ENCODE measurements at places on chromosomes 7 and 10.

GRCh38 chr10:86172301-86172700 lies 194.3 kb downstream of the GRID1 start:
- DNase-seq, result no peak

GRCh38 chr10:70482982-70483760 lies 4.6 kb downstream of the PALD1 start:
- no peak for DNase-seq

DNA sequence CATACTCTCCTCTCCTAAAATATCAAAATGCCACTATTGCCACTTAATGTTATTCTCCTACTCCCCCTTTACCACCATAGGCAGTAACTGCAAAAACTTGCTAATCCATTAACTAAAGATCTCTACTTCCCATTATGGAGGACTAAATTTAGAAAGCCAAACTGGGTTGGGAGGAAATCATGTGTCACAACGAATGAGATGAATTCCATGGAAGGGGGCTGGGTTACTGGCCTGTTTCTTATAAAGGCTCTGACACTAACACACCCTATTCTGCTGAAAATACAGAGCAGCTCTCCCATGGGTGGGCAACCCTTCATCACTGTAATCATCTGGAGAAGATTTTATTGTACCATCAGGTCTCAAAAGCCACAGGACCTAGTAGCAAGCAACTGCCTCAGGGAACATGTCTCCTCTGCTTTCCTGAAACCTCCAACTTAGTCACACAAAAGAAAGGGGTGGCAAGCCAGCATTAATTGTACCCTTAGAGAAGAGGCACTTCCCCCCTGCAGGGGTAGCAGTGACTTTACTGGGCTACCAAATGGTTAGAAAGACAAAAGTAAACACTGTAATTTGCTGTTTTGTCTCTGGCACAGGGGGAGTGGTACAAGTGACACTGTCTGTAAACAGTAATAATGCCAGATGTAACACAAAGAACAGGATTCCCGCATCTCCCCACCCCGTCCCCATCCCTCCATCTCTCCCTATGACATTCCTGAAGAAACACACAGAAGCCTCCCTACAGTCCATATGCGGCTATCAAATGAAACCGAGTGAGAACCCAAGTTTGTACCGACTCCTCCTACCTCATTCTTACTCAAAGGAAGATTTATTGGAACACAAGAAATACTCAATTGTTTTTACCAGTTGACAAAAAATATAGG lies 81.6 kb downstream of the ARMH3 start:
- no peak for DNase-seq

- no peak for DNase-seq
Observed at GRCh38 chr10:103672345-103672744, 178.8 kb downstream of the NEURL1 start.

GRCh38 chr7:158033196-158033595 lies 554.4 kb downstream of the PTPRN2 start:
- DNase-seq, result no peak

GRCh38 chr7:13309535-13309934 lies 622.1 kb downstream of the ARL4A start:
- no peak for DNase-seq

- no peak for DNase-seq
Observed at GRCh38 chr7:45890125-45890901, 2.0 kb downstream of the IGFBP1 start.

- peak; percentile 27 for DNase-seq
Observed at GRCh38 chr10:3881622-3882021, 96.6 kb upstream of the KLF6 start.

GRCh38 chr10:3563298-3563697 lies 221.7 kb downstream of the KLF6 start:
- no peak for DNase-seq

- DNase-seq, result no peak
Observed at GRCh38 chr7:151755131-151755801, 121.6 kb downstream of the PRKAG2 start.

GRCh38 chr10:106147021-106147420 lies 1017.5 kb downstream of the SORCS1 start:
- DNase-seq, result no peak

DNA sequence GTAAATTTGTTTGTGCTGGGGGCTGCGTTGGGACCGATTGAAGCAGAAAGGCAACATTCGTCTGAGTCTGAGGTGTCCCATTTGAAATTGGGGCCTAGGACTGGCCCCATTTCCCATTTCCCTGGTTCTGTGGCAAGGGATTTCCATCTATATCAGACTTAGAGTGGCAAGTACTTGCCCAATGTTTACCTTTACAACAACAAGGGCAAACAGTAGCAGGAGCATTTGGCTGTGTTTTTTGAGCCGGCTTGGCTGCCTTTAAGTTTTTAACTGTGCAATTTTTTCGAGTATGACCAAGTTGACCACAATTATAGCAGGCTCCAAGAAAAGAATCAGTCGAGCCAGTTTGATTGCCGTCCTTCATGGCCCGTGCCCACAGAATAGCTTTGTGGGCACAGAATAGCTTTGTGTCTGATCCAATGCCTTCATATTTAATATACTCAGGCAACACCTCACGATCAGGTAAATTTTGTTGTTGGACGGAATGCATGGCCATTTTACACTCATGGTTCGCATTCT lies 4.7 kb upstream of the CYP17A1 start:
- DNase-seq, result no peak

- no peak for DNase-seq
Observed at GRCh38 chr7:47956220-47956619, 8.0 kb upstream of the PKD1L1 start.

- DNase-seq, result no peak
Observed at GRCh38 chr10:115963848-115964247, 309.2 kb downstream of the GFRA1 start.

GRCh38 chr10:90935581-90936275 lies 14.8 kb upstream of the ANKRD1 start:
- DNase-seq, result no peak

DNA sequence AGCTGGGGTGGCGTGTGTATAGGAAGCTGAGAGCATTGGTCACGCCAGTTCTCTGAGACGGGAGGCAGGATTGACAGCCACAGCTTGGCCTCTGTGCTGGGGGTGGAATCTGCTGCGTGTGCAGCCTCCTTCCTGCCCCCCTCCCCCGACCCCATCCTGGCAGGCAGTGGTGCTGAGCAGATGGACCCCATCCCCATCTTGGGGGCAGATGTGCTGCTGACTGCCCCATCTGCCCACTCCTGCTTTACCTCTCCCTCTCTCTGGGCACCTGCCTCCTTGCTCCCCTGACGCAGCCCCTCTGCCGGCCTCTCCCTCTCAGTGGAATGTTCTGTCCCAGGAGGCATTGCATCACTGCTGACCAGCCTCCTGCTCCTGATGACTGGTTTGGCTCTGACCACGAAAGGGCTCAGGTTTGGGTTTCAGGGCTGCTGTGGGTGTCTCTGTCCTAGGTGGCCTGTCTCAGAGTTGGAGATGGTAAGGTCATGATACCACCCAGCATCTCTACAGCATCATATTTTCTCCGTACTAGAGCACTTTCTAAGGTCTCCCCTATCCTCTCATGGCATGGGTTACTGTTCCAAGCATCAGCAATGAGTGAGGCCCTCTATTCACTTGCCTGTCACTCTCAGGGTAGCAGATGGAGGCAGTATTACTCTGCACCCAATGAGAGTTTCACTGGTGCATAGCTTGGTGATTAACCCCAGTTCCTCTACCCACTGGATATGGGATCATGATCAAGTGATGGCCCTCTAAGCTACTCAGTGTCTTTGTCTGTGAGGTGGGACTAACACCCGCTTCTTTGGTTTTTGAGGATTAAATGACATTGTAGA lies 81.9 kb downstream of the RBM20 start:
- no peak for DNase-seq

- DNase-seq, result no peak
Observed at GRCh38 chr10:17479015-17479615, 24.7 kb upstream of the ST8SIA6 start.

DNA sequence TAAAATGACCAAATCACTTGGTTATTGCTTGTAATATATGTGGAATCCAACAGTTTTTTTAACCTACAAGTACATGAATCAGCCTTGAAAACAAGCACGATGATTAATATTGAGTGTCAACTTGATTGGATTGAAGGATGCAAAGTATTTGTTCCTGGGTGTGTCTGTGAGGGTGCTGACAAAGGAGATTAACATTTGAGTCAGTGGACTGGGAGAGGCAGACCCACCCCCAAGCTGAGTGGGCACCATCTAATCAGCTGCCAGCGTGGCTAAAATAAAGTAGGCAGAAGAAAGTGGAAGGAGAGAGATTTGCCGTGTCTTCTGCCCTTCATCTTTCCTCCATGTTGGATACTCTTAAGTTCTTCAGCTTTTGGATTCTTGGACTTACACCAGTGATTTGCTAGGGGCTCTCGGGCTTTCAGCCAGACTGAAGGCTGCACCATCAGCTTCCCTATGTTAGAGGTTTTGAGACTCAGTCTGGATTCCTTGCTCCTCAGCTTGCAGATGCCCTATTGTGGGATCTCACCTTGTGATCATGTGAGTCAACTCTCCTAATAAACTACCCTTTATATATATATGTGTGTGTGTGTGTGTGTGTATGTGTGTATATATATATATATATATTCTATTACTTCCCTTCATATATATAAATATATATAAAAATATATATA lies 118.4 kb upstream of the WDR11 start:
- peak; percentile 72 for DNase-seq

- DNase-seq, result no peak
Observed at GRCh38 chr7:1720326-1720725, 50.2 kb downstream of the ELFN1 start.

- DNase-seq, result no peak
Observed at GRCh38 chr10:121420006-121420405, 178.2 kb downstream of the FGFR2 start.

DNA sequence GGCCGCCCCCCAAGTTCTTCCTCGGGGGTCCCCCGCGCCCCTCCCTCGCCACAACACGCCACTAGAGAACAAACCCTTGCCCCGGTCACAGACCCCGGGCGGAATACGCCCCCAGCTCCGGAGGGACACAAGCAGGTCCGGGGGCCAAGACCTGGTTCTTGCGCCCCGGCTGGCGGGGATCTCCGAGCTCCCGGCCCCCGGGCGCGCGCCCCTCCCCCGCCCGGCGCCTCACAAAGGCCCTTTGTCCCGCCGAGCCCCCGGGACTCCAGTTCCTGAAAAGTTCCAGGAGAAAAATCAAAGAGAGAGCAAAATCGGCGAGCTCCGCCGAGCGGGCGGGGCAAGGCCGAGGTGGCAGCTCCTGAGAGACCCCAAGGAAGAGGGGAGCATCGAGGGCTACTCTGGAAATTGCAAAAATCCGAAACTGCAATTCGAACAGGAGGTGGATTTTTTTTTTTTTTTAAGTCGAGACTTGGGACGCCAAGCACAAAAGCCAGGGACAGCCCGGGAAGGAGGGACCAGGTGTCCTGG lies 4.0 kb downstream of the TNRC18 start:
- DNase-seq, result peak; percentile 17

DNA sequence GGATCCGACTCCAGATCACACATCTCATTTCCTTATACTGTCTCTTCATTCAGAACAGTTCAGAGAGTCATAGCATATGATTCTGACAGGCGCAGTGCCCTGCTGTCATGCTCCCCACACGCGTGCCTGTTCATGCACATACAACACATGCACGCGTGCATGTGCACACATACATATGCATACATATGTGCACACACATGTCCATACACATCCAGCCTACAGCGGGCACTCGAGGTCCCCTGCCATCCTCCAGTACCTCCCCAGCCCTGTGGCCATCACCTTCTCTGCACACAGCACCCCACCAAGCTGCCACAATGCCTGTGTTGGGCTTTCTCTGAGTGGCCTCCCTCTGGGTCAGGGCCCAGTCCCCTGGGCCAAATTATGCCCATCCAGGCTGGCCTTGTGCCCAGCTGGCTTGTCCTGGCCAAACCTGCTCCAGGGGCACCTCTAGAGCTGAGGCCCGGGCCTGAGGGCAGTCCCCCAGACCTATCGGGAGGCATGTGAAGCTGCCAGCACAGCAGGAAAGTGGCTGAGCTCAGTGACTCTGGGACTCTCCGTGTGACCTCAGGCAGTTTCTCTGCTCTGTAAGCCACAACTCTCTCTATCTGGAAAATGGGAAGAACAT lies 49.4 kb upstream of the RET start:
- no peak for DNase-seq

- peak; percentile 23 for DNase-seq
Observed at GRCh38 chr10:27743012-27743876, 2.4 kb downstream of the MKX start.

- no peak for DNase-seq
Observed at GRCh38 chr7:29844559-29844958, 38.3 kb downstream of the WIPF3 start.

- DNase-seq, result no peak
Observed at GRCh38 chr10:50613150-50613549, 10.6 kb downstream of the SGMS1 start.

- DNase-seq, result no peak
Observed at GRCh38 chr7:40697653-40698052, 562.8 kb downstream of the SUGCT start.

GRCh38 chr10:117218654-117219053 lies 21.4 kb downstream of the KCNK18 start:
- no peak for DNase-seq

GRCh38 chr7:69608878-69609277 lies 10.6 kb downstream of the AUTS2 start:
- no peak for DNase-seq

DNA sequence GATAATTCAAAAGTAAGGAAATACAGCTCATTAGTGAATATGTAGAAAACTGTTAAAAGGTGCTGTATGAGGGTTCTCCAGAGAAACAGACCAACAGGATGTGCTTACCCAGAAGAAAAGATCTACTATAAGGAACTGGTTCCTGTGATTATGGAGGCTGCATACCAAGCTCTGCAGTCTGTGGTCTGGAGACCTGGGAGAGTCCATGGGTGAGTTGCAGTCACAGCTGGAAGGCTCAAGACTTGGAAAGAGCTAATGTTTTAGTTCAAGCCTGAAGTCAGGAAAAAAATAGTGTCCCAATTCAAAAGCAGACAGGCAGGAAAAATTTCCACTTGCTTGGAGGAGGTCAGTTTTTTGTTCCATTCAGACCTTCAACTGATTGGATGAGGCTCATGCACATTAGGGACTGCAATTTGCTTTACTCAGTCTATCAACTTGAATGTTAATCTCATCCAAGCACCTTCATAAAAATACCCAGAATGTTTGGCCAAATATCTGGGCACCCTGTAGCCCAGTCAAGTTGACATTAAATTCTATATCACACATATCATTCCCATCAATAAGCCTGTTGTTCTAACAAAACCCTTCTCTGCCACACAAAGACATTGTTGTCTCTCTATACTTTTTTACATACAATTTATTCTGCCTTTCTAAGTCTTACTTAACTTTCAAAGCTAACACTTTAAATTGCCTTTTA lies 197.9 kb upstream of the KLF6 start:
- no peak for DNase-seq

- no peak for DNase-seq
Observed at GRCh38 chr10:119595676-119596515, 868 bp downstream of the TIAL1 start.

GRCh38 chr7:41058986-41059741 lies 643.7 kb downstream of the INHBA start:
- DNase-seq, result peak; percentile 62

DNA sequence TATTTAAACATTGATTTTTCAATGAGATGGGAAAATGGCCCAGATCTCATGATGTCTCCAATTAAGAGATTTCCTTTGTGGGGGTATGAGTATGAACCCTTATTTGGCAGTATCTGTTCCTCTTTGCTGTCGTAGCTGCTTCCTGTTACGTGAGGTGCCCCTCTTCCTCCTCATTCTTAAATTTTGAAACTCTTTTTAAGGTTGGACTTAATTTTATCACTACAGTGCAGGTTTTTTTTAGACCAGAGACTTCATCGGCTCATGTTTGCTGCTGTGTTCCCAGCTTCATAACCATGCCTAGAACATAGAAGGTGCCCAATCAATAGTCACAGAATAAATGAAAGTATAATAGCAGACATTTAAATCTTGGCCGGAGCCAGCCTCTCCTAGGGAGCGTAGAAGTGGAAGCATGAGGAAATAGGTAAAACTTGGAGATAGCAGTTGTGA lies 2.4 kb downstream of the MIOS start:
- no peak for DNase-seq
